ENCODE measurements at places on chromosomes 5 and 9.

DNA sequence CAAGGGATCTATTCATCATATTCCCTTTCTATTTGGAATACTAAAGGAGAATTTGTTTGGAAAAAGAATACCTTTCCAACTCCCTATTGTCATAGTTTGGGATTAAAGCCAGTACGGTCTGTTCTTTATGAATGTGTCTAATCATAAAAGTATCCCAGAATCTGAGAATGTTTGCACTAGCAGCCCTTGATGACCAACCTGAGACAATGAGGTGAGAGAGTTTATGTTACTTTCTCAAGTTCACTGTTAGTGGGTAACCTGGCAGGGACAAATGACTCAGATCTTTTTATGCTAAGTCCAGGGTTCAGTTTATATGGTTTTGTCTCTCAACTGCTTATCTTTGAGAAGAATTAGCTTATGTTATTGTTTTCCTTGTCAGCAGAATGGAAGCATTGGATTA is 25.3 kb upstream of the TLR4 start:
- DNase-seq: no peak

DNA sequence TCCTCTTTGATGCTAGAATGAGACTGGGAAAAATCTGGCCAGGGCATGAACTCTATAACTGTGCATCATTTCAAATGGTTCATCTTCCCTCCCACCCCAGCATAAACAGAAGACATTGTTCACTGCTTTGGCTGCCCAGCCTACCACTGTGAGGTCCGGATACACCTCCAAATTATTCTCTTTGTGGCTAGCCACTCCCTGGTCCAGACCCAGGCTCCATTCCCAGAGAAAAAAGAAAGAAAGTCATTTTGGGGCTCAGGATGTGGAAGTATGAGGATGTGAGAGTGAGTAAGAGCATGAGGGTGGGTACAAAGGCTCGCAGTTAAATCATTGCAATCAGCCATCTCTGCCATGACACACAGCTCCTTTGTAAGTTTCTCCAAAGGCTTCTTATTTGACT is 559.2 kb downstream of the PSAT1 start:
- DNase-seq: no peak

- DNase-seq: no peak
These were observed 71.9 kb downstream of the DAPK1 start for GRCh38 chr9:87569518-87569917.

GRCh38 chr5:116571568-116572349 is 2.9 kb downstream of the SEMA6A start:
- no peak for DNase-seq

DNA sequence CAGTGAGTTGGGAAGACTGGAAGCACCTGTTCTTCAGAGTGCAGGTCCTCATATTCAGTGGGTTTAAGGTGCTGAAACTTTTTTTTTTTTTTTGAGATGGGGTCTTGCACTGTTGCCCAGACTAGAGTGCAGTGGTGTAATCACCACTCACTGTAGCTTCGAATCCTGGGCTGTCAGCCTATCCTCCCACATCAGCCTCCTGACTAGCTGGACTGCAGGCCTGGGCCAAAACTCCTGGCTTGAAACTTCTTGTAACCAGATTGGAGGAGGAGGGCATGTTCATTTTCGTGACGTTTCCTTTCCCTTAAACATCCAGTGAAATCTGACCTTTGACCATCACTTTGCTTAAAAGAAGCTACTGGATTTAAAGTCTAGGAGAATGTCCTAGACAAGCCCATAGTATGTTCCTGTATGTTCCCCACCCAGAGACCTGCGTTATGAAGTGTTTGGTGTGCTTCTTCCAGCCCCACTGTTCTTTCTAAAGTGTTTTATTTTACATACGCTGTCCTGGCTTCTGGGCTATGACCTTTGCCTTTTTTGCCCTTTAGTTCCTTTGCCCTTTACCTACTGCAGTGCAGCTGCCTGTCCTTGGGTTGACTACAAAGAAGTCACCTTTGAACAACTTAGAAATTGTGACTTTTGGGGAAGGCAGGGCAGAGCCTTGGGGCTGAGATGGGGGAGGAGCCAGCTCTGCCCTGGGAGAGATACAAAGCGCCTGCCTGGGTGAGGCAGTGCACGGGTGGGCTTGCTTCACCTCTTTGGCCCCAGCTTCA is 18.4 kb downstream of the TENT4A start:
- DNase-seq: no peak

DNA sequence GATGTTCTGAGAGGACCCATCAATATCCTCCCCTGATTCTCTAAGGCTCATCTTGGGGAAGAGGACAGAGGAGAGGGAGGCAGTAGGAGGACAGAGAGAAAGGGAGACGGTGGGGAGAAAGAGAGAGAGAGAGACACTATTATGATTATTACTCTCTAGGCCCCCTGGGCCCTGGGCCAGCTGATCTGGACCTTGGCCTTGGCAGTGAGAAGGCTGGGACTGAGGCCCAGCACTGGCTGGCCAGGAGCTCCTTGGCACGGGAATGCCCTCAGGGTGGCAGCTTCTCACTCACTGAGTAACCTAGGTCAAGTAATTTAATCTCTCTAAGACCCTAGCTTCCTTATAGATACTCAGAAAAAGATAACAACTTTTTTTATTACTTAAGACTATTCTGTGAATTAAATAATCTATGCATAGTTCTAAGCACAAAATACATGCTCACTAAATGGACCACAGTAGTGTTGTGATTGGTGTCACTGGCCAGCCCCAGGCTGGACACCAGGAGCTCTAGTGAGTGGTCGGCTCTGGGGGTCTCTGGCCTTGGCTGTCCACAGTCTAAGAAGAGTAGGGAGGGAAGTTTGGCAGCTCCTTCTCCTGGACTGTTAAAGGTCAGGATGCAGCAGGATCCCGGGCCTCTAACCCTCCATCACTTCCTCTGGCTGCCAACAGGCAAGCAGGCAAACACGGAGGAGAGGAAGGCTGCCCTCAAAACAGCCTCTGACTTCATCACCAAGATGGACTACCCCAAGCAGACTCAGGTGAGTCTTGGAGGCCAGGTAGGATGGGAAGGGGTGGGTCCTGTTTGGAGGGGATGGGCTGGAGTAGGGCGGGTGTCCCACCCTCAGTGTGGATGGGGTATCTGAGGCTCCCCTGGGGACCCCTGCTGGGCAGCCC is 50.0 kb downstream of the GSN start:
- peak; percentile 57 for DNase-seq

DNA sequence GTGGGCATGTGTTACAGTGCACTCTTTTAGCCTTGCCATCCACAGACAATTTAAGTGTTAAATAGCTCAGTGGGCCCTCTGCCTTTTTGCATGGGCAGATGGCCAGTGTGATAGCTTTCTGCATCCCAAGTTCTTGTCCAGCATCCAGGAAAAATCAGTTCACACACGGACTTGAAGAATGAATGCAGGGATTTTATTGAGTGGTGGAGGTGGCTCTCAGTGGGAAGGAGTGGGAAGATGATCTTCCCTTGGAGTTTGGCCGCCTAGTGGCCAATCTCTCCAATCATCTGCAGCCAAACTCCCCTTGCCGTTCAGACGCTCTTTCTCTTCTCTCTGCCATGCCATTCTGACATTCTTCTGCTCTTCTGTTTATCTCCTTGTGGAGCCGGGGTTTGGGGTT is 322.4 kb upstream of the GRAMD2B start:
- no peak for DNase-seq

- DNase-seq: peak; percentile 45
These were observed 41.5 kb downstream of the PLPP7 start for GRCh38 chr9:131330814-131331600.

- DNase-seq: no peak
These were observed 69.7 kb upstream of the PPP3R2 start for GRCh38 chr9:101664453-101664852.

DNA sequence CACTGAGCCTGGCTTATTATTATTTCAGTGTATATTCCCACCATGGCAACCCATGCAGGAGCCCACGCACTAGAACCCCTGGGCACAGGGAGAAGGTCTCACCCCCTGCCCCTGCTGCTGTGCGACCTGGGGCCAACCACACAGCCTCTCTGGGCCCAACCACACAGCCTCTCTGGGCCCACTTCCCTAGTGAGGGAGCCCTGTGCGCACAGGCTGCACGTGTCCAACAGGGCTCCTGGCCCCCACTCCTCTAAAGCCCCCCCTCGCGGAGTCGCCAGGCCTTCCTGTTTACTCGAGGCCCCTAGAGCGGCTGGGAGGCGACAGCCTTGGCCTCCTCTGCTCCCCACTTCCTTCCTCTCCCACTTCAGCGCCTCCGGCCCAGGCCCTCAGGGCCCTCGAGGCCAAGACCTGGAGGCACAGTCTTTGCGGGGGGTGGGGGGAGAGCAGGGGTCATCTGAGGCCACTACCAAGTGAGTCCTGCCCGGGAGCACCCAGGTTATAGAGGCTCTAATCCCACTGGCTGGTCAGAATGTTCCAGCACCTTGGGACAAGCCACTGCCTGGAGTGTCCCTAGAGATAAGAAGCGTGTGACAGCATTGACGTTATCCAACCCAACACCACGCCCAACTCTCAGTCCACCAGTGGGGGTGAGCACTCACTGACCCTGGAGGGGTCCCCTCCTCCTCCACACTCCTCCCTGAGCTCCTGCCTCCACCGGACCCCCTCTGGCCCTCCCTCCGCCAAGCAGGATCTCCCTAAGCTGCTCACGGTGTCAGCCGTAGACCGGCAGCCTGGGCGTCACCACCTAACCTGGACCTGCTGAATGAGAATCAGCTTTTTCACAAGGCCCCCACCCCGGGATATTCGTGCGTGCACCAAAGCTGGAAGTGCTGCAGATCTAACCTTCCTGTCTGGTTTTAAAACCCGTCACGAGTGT is 7.9 kb upstream of the ENG start:
- DNase-seq: peak; percentile 88

GRCh38 chr9:135248111-135248510 is 160.6 kb downstream of the OLFM1 start:
- no peak for DNase-seq

- no peak for DNase-seq
These were observed 428.8 kb upstream of the CLINT1 start for GRCh38 chr5:158287643-158288271.

DNA sequence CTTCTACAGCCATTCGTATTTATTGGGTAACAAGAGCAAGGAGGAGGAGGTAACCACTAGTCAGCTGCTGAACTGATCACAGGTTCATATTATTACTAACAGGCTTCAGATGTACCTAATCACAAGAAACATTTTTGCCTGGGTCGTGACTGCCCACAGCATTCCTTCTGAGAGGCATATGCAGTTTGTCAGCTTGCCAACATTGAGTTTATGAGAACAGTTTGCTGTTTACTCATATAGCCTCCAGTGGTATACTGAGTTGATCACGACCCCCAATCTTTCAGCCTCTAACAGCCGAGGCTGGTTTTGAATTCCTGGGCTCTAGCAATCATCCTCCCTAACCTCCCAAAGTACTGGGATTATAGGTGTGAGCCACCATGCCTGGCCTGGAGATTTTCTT is 693.6 kb downstream of the TLE1 start:
- DNase-seq: no peak

- no peak for DNase-seq
These were observed 10.4 kb downstream of the OTP start for GRCh38 chr5:77627869-77628674.

DNA sequence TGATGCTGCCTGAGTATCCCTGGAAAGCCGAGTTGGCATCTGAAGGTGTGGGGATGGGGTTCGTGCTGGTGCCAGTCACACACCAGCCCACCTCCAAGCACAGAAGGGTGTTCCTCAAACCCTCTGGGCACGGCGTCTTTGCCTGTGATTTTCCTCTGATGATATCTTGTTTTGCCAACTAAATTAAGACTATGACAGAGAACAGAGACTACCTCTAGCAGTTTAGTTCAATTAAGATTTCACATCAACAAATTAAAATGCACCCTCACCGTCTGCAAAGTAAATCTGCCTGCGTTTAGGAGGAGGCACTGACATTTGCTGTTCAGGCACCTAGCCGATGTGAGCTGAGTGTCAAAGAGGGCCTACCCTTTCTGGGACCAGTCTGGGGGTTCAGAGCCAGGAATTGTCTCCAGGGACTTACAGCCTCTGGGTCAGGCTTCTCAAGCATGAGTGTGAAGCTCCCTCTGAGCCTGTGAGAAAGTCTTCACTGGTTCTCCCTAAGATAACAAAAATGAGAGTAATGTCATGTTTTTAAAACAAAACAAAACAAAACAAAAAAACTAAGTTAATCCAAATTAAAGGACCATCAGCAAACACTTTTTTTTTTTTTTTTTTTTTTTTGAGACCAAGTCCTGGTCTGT is 55.4 kb upstream of the CTNNA1 start:
- DNase-seq: no peak

GRCh38 chr9:17789316-17789715 is 210.4 kb downstream of the SH3GL2 start:
- no peak for DNase-seq

DNA sequence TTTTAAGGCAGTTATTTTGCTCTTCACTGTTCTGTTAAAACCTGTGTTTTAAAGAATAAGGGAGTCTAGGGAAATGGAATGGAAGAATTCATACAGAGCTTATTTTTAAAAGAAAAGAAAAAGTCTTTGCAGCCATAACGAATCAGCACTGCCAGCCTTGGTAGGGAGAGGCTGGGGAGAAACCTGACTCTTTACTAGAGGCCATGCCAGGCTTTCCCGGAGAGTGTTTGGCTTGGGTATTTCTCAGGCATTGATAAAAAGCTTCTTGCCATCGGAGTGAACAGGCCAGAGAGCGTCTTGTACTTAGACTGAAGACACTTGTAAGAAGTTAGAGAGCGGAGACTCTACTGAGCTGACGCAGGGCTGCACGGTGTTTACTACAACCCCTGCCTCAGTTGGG is 72.7 kb upstream of the NFIL3 start:
- DNase-seq: no peak

DNA sequence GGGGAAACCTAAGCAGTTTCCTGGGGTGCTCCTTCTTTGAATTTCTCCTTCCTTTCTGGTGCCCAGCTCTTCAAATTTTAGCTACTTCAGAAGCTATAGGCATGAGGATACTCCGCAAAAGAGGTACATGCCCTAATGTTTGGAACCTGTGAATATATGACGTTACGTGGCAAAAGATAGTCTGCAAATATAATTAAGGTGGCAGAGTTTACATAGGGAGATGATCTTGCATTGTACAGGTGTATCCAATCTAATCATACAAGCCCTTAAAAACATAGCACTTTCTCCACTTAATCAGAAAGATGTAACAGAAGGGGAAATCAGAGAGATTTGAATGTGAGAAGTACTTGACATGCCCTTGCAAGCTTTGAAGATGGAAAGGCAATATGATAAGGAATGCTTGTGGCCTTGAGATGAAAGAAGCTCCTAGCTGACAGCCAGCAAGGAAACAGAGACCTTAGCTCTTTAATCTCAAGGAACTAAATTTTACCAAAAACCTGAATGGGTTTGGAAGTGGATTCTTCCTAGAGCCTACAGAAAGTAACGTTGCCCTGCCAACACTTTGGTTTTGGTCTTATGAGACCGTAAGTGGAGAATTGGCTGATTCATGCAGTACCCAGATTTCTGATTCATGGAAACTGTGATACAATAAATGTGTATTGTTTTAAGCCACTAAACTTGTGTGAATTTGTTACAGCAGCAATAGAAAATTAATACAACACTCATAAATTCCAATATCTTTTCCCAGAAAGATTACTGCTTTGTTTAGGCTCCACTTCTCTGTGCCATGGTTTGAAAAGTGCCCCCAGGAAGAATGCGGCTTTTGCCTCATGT is 268.4 kb downstream of the FAM170A start:
- DNase-seq: no peak
